ENCODE measurements at places on chromosomes 12 and 14.

GRCh38 chr12:127162902-127163301, 1104.1 kb upstream of the TMEM132C start:
- DNase-seq = peak; percentile 33

DNA sequence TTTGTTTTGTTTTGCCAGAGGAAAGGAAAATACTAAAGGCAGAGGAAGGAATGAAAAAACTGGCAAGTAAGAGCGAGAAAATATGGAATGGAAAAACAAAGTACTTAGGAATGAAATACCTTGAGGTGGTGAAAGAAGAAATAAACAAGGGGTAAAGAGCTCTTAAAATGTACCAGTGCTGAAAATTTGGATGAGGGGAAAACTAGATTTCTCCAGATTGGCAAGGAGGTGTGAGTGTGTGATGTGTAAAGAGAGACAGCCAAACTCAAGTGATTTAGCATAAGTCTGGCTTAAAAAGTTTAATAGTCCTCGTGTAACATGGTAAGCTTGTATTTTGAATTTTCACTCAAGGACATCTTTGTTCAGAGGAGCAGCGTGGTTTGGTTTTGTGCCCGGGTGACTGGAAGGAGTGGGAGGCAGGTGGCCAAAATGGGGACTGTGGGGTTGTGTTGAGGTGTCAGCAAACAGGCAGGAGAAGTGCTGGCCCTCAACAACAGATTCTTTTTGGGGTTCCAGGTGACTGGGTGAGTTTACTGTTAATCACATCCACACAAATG, 102.7 kb downstream of the DACT1 start:
- DNase-seq = no peak

GRCh38 chr12:50215033-50215432, 47.9 kb upstream of the CERS5 start:
- no peak for DNase-seq

DNA sequence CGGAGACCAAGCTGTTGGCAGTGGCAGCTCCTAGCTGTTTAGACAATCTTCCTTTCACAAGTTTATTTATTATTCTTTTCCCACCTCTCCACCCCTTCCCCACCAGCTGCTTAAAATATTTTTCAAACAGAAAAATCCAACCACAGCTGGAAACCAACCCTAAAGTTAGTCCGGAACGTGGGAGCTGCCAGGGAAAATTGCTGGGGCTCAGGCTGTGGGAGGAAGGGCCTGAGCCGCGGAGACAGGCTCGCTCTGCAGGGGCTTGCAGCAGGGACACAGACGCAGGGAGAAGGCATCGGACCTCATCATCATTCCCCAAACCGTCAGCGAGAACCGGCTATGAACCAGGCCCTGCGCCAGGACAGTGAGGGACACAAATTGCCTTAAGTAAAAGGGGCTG, 16.1 kb upstream of the TMEM106C start:
- DNase-seq = no peak

GRCh38 chr12:15322164-15323061, at the start of gene PTPRO:
PTPRO (plus strand) TSS chr12:15322508.
- no peak for DNase-seq

DNA sequence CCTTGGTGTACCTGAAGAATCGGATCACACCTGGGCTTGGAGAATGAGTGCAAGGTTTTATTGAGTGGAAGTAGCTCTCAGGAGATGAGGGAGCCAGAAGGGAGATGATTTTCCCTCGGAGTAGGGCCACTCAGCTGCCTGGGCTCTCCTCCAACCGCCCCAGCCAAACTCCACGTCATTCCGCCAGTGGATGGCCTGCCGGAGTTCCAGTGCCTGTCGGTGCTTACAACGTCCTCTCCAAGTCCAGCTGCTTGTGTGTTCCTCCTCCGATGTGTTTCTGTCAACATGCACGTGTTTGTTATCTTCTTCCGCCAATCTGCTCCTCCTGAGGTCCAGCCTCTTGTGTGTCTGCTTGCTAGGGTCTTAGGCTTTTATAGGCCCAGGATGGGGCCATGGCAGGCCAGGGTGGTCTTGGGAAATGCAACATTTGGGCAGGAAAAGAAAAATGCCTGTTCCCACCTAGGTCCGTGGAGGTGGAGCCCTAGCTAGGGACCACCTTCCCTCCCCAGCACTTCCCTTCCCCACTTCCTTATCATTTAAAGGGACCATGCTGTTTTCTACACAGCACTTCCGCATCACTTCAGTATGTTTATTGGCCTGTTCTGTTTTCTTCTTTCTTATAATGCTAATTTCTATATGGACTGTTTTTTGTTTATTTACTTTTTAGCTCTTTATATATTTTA, 343.2 kb downstream of the PDZRN4 start:
- no peak for DNase-seq

Data from activated effector memory CD4-positive, alpha-beta T cell treated with Interleukin-2 at 50 U/mL for 16 hours (primary cell).